ENCODE measurements at places on chromosomes 5 and 9.

DNA sequence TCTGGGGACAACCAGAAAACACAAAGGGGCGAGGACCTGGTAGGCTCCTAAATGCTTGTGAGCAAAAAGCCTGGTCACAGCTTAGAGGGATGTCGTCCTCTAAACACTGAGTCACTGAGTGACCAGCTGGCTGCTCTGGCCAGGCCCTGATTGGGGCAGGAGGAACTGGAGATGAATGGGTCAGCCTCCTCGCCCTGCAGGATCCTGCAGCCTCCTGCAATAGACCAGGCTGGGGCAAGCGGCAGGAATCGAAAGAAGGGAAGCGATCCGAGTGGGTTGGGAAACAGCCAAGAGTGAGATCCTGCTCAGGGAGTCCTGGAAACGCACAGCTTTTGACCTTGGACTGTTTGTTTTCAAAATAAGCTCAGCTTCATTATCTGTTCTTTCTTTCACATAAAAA is 34.1 kb upstream of the MSX2 start:
- no peak for DNase-seq

DNA sequence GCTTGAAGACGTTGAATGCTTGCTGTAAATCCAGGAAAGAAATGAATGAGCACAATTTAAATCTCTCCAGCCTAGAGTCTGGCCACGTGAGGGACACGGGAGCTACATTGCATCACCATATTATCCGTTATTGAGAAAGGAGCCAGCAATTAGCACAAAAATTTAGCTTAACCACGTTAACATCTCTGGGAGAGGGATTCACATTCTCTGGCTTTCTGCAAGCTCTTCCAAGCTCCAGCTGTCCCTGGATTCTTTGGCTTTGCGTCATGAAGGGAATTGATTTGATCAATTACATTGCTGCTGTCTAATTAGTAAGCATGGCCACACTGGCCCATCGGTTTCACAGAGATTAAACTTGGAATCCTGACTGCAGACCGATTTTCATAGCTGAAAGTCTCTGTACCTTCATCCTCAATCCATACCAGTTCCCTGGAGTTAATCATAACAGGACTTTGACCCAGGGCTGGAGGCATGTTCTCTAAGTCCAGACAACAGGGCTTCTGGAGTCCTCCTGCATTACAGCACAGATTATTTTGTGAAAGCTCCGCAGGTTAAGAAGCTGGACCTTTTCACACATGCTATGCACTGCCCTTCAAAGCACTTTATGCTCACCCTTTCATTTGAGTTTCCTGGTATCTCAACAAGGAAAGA is 31.6 kb downstream of the ADRA1B start:
- DNase-seq, result no peak

DNA sequence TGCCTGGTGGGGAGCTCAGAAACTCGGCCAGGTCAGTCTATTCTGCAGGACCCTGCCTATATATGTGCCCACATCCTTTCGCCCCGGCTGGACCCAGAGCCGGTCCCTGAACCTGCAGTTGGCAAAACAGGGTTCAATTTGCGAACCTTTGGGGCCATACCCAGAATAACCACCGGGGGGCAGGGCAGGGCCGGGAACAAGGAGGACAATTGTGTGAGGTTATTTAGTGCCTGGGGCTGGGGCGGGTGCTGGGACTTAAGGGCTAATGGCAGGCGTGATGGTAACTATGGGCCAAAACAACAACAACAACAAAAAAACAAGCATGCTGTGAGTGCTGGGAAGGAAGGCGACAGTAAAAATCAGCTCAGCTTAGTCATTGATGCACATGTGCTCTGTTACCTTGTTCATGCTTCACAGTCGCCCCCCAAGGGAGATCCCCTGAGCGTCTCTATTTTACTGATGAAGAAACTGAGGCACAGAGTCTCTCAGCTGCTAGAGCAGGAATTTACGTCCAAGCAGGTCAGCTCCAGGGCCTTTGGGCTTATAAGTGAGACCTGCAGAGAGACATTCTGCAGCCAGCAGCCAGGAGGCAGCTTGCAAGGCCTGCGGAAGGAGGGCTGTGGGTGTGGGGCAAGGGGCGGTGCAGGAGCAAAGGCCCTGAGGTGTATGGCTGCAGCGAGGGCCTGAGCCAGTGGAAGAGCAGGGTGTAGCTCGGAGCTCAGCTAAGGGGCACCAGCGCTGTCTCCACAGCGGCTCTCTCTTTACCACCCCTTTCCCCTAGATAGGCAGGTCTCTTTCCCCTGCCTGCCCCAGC is 106.0 kb downstream of the PHF2 start:
- peak; percentile 60 for DNase-seq

DNA sequence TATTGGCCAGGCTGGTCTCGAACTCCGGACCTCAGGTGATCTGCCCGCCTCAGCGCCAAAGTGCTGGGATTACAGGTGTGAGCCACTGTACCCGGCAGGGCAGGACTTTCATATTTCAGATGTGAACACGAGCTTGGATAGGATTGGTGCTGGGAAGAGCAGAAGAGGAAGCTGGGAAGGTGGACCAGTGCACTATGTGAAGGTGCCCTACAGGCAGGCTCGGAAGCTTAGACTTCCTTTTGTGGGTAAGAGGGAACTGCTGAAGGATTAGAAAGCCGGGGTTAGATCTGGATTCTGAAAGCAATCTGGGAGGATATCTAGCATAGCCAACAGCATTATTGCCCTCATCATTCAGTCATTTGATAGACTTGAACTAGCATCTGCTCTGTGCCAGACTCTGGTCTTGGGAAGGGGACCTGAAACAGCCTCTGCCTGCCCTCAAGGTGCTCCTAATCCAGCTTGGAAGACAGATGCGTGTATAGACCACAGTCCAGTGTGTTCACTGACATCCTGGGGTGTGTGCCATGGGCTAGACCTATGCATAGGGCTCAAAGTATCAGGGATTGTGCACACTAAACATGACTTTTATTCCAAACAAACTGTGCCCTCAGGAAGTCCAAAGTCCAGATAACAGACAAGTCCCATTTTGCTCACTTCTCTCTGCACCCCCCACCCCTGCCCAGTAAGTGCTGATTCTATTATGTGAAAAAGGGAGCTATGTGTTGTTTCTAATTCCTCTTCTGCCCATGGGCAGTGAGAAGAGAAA is 637 bp downstream of the CBY3 start:
- DNase-seq, result no peak

GRCh38 chr9:7947577-7947976 is 148.0 kb upstream of the DMAC1 start:
- DNase-seq, result no peak

- DNase-seq, result no peak
Observed at GRCh38 chr5:110716247-110717245, 9.9 kb downstream of the TMEM232 start.

DNA sequence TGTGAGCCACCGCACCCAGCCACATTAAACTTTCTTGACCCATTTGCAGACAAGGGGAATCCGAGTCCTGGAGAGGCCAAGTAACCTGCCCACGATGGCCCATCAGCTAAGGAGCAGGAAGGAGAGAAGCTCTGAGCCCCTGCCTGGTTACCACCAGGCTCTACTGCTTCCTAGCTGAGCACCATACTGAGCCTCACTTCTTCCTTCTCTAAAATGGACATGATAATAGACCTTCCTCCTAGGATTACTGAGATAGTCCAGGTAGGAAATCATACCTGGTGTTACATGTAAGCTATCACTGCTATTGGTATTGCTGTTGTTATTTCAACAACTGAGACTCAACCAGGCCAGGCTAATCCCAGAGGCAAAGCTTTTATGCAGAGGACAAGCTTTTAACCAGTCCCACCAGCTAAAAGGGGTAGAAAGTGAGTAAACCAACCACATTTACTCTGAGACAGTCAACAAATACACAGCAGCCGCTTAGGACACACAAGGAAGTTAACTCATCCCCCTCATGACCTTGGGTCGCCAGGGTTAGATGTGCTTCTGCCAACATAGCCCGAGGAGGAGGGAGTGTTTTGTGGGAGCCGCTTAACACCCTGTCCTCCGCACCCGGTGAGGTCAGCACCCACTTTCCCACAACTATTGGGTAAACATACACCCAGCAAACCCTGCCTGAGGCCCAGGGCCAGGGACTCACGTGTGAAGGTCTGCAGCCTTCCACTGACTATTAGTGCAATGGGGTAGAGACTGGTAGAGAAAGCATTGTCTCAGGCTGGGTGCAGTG is 20.6 kb upstream of the PTGES start:
- DNase-seq, result no peak

Measured in common myeloid progenitor, CD34-positive (primary cell).